Left lobe of liver (tissue), 2 donors: ENCODE measurements at places on chromosomes 16 and 17.

DNA sequence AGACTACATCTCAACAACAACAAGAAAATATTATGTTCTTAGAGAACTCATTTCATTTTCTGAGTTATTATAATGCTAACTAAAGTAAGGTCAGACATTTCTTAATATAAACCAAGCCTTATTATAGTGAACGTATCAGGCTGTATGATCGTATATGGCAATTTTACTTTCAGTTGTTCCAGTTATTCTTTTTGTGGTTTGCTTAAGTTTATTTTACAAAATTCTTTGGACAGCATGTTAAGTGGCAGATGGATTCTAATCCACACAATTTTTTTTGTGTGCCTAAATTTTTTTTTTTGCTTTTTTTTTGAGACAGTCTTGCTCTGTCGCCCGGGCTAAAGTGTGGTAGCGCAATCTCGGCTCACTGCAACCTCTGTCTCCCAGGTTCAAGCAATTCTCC is 59.0 kb downstream of the VMP1 start:
- no peak for DNase-seq

DNA sequence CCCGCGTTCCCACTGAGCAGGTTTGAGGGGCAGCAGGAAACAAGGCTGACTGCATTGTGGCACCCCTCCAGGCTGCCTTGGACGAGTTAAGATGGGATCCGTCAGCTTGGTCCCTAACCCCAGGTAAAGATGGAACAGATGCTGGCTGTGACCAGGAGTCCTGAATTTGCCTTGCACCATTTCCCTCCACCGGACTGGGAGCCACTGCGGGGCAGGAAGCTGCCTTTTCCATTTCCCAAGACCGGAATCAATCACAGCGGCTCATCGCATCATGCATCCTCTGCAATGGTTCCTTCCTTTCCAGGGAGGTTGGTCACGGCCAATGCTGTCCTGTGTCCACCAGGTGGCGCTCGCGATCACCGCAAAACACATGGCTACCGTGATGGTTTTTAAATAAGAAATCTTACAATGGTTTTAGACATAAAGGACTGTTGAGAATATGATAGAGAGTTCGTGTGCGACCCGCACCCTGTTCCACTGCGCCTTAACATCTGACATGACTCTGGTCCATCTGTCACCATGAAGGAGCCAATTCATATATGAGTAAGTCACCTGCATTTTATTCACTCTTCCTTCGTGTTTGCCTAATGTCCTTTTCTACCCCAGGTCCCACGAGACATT is 6.8 kb upstream of the MEAK7 start:
- DNase-seq: peak; percentile 79

DNA sequence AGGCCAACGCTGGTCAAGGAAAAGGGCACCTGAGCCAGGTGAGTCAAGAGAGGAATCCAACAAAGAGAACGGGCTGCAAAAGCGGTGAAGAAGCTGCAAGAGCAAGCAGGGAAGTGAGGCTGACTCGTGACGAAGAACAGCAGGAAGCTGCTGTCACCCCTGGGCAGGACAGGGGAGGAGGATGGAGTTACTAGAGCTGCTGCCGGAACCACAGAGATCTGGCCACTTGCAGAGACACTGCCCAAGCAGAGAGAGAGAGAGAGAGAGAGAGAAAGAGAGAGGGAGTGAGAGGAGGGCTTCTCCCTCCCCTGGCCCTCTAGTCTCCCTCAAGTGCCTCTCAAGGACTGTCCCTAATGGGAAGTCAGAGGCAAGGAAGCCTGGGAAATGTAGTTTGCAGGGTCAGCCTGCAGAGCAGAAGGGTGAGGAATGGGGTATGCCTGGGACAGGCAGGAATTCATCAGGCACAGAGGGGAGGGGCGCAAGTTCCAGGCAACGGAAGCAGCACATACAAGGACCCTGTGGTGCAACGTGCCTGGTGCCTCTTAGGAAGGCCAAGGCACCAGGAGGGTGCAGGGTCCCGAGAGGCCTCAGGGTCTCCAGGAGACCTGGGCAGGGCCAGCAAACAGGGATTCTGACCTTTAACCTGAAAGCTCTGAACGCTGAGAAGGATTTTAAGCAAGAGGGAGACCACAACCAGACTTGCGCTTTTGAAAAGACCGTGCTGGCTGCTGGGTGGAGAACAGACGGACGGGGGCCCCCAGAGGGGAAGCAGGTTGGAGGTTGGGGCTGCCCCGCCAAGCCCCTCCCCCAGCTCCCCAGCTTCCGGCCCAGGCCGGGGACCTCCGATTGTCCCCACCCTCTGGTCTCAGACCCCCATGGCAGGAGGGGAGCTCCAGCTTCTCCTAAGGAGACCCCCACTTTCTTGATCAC is 45.8 kb upstream of the CIBAR2 start:
- no peak for DNase-seq

- no peak for DNase-seq
Observed at GRCh38 chr16:57873218-57873617, 70.9 kb upstream of the KIFC3 start.

- DNase-seq: no peak
Observed at GRCh38 chr16:77905374-77905920, 116.9 kb upstream of the CLEC3A start.

DNA sequence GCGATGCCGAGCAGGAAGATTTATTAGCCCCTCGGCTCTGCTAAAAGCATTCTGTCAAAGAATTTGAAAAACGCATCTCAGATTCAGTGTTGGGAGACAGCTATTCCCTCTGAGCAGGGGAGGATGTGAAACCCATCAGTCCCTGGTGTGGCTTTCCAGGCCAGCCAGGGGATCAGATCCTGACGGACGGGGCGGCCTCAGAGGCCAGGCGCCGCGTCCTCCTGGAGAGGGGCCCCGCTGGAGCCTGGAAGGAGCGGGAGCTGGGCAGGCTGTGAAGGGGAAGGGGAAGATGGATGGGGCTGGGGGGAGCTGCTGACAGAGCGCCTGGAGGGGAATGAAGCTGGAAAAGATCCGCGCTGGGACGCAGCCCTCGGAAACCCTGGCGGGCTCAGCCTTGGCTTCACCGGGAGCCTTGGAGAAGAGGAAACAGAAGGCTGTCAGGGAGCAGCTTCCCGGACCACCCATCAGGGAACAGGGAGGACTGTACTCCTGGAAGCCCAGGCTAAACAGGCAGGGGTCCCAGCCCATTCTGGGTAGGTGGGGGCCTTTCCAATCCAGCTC is 358.0 kb downstream of the C16orf95 start:
- no peak for DNase-seq

- no peak for DNase-seq
Observed at GRCh38 chr17:43217614-43218087, 6.0 kb downstream of the TMEM106A start.

DNA sequence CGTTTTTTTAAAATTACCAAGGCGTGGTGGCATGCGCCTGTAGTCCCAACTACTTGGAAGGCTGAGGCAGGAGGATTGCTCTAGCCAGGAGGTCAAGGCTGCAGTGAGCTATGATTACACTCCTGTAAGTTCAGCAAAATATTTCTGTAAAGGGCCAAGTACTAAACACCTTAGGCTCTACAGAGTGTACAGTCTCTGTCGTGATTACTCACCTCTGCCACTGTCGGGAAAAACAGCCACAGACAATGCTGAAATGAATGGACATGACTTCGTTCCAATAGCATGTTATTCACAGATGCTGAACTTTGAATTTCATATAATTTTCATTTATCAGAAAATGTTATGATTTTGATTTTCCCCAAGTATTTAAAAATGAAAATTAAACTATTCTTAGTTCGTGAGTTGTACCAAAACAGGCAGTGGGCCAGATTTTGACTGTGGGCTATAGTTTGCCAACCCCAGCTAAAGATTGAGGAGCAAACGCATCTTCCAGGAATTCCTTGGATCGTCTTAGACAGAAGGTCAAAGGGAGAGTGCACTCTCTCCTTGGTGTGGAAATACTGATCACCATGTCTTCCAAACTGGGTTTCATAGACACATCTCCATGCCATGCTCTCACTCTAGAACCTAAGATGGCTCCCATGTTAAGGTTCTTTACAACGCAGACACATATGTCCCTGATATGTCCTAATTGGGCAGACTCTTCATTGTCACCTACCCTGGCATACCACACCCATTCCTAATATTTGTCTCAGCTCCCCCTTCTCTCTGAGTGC is 89.5 kb downstream of the MARF1 start:
- no peak for DNase-seq
